Activated CD8-positive, alpha-beta T cell treated with anti-CD3 and anti-CD28 coated beads for 36 hours (primary cell): ENCODE measurements at places on chromosomes 1 and 21. TPM values are rescaled to one million over a fixed set of nuclear protein-coding genes. Genes with fewer than 3 reads are reported as not detected.

The GPR89A gene
- total RNA-seq: 23.1 TPM

GRCh38 chr21:45555251-45555556 lies 13.0 kb upstream of the SLC19A1 start:
- no peak for DNase-seq

GRCh38 chr1:218374401-218375353 lies 29.5 kb downstream of the TGFB2 start:
- no peak for DNase-seq

The F3 gene
- not detected for total RNA-seq

- no peak for DNase-seq
Measured at GRCh38 chr1:3606779-3607702, 4.3 kb downstream of the MEGF6 start.

GRCh38 chr1:150564051-150564991 lies 15.1 kb downstream of the MCL1 start:
- DNase-seq: peak; percentile 61

- DNase-seq: no peak
Measured at GRCh38 chr1:26239936-26240335, 5.9 kb downstream of the CEP85 start.

The CYP4A11 gene
- total RNA-seq: not detected

The C1orf94 gene
- total RNA-seq: not detected

DNA sequence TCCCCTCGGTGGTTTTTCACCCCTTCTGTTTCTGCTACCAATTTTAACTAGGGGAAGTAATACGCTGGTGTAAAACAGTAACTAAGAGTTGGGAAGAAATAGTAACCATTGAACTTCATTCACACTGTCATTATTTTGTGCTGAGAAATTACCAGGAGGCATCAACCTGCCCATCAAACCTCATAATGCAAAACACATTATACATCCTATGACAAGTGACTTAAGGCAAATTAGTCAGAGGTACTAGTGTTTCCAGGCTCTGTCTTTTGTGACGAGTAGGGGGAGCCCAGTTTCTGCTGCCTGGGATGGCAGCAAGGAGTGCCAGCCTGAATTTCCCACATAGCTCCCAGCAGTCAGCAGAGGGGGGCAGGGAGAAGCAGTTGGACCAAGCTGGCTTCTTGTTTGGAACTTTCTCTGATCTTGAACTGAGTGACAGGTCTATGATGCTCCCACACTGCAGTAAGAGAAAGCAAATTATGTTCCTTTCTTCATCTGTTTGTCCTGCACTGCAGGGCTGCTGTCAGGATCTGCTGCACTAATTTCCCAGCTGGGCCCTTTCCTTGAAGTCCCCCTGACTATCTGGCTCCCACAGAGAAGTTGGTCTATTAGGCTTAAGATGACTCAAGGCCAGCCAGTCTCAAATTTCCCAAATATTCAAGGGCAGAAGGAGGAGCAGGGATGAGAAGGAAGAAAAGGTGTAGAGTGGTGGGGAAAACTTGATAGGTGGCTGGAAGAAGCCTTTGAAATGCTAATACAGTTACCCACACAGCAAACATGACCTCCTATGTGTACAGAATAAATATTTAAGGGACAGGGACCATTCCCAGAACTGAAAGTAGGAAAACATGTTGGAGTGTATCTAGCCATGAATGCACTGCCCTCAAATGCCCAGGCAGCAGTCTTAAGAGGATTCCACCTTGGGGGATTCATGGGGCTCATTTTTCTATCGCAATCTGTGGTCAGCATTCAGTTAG lies 322.8 kb downstream of the SEC16B start:
- no peak for DNase-seq

The NCDN gene
- total RNA-seq: 17.3 TPM

GRCh38 chr1:147167365-147167764 lies 4.9 kb downstream of the PRKAB2 start:
- no peak for DNase-seq

The RORC gene
- total RNA-seq: 1.3 TPM

GRCh38 chr1:23446661-23447310 lies 22.2 kb upstream of the TCEA3 start:
- no peak for DNase-seq

DNA sequence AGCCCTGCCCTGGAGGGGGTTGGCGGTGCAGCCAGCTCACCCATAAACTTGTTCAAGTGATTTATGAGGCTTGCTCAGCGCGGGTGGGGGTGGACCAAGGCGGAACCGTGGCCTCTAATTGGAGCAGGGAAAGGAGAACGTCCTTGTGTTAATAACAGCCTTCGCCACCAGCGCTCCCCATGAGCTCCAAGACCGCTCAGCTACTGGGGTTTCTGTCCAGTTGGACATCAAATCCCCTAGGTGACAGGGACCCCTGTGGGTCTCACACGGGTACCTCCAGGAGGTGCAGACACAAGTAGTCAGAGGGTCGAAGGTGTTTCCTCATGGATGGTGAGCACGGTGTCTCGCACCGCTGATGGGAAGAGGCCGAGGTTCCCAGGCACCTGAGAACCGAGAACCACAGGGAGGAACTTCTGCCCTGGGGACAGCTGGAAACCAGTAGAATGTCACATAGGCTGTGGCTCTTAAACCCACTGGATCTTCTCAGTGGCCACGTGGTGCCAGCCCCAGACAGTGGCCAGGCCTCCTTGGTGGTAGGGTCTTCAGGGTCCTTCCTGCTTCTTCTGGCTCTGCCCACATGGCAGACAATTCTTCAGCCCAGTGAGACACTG lies 3.7 kb upstream of the ACTRT2 start:
- DNase-seq: no peak

The WNT3A gene
- total RNA-seq: not detected

DNA sequence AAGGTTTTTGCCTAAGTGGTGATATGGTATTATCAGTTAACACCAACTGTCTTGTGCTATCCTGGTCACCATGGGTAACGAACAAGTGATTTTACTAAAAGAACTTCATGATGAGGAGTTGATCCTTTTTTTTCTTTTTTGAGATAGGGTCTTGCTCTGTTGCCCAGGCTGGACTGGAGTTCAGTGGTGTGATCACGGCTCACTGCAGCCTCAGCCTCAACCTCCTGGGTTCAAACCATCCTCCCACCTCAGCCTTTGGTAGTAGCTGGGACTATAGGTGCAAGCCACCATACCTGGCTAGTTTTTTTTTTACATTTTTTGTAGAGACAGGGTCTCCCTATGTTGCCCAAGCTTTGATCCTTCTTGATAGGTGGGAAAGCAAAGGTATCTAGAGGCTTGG lies 5.1 kb downstream of the METTL13 start:
- no peak for DNase-seq

The HORMAD1 gene
- not detected for total RNA-seq

GRCh38 chr1:221418346-221418745 lies 323.5 kb downstream of the DUSP10 start:
- DNase-seq: no peak

The CHI3L2 gene
- 10.4 TPM for total RNA-seq

DNA sequence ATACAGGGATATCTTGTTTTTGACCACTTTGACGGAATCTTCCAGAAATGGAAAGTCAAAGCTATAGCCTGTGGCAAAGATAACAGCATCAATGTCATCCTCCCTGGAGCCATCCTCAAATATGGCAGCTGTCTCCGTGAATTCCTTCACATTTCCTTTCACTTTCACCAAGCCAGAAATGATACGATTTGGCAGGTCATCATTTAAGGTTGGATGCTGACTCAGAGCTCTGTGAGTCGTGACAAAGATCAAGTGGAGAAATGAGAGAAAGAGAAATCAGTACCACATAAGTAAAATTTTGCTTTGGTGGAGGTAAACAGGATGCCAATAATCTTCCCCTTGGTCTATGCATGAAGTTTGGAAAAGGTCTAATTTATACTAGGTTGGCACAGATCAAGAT lies 23.9 kb downstream of the FMO5 start:
- no peak for DNase-seq

DNA sequence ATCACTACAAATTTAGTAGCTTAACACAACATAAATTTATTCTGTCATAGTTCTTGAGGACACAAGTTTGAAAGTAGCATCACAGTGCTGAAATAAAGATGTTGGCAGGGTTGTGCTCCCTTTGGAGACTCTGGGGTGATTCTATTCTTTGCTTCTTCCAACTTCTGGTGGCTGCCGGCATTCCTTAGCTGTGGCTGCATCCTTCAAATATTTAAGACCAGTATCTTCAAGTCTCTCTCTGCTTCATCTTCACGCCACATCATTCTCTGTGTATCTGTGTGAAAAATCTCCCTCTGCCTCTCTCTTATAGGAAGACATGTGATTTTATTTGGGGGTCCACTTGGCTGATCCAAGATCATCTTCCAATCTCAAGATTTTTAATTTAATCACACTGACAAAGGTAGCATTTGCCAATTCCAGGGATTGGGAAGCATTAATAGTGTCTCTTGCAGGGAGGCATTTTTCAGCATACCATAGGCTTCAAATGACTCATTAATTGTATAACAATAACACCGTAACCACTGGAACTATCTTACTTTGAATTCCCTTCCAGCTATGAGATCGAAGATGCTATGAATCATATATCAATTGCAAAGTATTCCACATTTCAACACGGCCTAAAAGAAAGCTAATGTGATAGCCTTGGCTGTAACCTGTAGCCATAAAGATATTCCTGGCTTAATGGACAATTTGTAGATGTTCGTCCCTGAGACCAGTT lies 74.6 kb downstream of the DPT start:
- no peak for DNase-seq

DNA sequence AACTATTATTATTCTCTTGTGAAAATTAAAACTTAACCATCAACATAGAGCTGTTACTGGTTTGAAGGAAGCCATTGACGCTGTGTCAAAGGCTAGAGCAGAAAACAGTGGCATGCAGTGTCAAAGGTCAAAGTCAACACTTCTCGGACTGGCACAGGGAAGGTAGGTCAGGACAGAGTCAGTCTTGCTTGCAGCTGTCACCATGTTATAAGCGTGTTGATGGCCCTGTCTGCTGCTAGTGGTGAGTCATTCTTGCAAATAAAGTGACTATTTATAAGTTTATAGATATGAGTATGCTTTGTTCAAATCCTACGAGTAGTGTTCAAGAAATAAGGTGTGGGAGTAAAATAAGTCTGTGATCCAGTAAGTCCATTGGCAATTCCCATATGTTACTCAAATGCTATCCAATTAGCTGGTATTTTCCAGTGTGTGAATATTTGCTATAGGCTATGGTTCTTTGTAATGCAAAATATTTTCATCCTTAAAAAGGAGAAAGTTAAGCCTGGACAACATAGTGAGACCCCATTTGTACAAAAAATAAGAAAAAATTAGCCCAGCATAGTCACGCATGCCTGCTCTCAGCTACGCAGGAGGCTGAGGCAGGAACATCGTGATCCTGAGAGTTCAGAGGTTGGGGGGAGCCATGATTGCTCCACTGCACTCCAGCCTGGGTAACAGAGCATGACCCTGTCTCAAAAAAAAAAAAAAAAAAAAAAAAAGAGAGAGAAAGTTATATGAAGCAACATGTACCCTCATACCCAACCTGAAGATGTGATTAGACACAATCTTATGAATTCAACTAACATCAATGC lies 26.3 kb upstream of the TINAGL1 start:
- no peak for DNase-seq

DNA sequence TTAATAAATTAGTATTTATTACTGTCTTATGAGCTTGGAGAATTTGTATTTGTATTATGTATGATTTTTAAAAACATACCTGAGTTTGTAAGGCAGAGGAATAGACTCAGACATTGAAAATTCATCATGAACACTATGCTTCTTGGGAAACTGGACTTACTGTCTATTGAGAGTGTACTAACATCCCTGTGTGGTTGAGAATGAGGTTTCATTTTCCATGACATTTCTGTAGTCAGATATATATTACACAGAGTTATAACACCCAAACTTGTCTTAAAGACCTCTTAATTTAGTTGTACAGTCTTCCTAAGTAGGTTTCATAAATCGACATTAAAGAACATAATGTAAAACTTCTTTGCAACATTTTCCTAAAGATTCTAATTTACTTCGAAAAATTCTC lies 30.0 kb downstream of the PPP2R5A start:
- no peak for DNase-seq

DNA sequence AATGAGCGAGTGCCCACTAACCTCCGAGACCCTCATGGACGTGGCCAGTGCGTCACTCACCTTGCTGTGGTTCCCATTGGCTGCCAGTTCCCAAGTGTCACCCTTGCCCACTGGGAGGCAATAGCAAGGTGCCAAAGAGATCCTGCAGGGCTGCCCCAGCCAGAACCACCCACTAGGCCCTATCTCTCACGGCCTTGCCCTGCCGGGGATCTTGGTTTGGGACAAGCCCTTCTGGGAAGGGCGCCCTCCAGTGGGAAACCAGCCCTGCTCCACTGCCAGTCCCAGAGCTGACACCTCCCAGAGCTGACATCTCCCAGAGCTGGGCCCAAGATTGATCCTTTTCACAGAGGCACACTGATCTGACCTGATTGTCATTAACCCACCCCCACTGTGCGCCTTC lies 2.1 kb upstream of the SELENON start:
- DNase-seq: peak; percentile 46

The KRTAP10-1 gene
- not detected for total RNA-seq

- DNase-seq: no peak
Measured at GRCh38 chr1:14940285-14940870, 213.2 kb upstream of the TMEM51 start.

DNA sequence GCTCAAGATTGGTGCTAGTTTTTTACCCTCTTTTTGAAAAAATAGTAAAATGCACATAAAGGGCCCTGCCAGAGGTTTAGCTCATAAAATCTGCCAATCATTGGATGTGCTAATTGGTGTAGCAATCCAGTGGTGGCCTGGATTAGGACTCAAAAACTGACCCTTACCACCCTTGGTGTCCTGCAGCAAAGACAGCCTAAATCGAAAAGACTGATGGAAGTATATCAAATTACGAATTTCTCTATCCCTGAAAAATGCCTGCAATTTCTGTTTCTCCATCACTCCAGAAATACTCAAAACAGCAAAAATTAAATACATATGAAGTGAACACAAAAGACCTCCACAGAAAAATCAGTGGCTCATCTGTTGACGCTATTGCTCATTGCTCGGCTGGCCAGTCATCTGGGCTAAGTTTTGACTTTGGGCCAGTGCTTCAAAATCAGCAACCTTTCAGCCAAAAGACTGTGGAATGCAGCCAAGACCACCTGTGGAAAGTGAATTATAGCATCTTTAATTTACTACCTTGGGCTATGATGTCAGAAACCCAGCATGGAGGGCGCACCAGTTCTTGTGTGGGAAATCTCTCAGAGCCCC lies 30.0 kb downstream of the WLS start:
- no peak for DNase-seq

The ACKR1 gene
- total RNA-seq: not detected

The SARS1 gene
- 228 TPM for total RNA-seq

DNA sequence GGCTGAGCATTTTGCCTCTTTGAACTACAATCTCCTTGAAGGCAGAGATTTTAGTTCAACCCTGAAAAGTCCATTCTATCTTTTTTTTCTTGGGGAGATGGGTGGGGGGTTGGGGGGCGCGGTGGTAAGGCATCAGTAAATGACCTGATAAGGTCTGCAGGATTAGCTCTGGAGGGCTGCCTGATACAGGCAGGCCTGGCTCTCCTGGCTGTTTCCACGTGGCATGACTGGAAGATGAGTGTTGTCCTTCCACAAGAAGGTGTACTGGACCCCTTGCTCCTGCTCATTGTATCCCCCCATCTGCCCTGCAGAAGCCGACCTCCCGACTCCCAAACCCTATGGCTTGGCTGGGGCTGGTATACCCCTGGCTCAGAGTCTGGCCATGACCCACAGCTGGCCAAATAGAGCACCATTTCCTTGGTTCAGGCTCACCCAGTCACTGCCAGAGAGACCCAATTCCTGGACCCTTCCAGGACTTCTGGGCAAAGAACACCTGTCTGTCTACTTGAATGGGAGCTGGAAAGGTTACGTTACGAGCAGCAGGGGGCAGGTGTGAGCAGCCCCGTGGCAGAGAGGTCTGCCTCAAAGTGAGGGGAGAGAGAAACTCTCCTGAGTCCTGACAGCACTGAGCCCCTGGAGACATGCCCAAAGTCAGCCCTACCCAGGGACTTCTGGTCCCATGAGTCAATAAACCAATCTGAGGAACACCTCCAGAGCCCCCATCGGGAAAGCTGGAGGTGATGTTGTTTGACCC lies 17.0 kb downstream of the DHRS3 start:
- DNase-seq: peak; percentile 64
